Stimulated activated CD4-positive, alpha-beta T cell treated with anti-CD3 and anti-CD28 coated beads, Interleukin-4, amount 100 ng/mL, for 24 hours (primary cell): ENCODE measurements at places on chromosomes 2 and 18.
A peak's percentile ranks its signal among the peaks of the same experiment; 100 is the strongest.

- no peak for DNase-seq
Observed at GRCh38 chr2:218961651-218962570, 2.4 kb downstream of the CDK5R2 start.

DNA sequence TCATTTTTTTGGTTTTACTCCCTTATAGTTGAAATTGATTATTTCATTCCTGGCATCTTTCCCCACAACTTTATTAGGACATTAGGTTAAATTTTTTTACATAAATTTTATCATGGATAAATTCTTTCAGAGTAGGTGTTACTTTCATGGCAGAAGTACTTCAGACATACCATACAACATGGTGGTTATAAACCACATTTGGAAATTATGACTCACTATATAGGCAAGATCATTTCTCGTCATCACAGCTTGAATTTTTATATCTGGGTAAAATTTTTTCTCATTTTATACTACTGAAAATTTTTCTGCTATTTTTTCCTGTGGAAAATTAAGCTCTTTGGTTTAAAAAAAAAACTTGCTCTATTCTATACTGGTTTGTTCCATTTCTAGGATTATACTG lies 111.9 kb upstream of the COL5A2 start:
- no peak for DNase-seq

- DNase-seq, result no peak
Observed at GRCh38 chr2:207914716-207915115, 110.6 kb downstream of the PLEKHM3 start.

DNA sequence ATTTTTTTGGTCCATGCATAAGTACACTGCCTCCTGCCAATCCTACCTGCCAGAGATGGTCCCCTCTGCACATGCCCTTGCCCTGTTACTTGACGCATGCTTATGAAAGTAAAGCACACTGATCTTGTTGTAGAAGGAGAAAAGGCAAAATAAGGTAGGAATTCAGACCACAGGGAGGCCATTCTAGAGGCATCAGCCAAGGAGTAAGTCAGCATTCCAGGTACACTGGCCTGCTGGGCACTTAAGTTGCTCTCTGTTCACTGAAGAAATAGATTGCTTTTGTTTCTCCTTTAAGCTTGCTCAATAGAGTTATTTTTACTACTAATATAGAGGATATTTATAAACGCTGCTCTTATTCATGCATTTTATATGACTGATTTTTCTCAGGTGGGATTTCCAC lies 604.4 kb downstream of the TDRD15 start:
- no peak for DNase-seq

- no peak for DNase-seq
Observed at GRCh38 chr2:23475036-23475435, 90.1 kb downstream of the KLHL29 start.

DNA sequence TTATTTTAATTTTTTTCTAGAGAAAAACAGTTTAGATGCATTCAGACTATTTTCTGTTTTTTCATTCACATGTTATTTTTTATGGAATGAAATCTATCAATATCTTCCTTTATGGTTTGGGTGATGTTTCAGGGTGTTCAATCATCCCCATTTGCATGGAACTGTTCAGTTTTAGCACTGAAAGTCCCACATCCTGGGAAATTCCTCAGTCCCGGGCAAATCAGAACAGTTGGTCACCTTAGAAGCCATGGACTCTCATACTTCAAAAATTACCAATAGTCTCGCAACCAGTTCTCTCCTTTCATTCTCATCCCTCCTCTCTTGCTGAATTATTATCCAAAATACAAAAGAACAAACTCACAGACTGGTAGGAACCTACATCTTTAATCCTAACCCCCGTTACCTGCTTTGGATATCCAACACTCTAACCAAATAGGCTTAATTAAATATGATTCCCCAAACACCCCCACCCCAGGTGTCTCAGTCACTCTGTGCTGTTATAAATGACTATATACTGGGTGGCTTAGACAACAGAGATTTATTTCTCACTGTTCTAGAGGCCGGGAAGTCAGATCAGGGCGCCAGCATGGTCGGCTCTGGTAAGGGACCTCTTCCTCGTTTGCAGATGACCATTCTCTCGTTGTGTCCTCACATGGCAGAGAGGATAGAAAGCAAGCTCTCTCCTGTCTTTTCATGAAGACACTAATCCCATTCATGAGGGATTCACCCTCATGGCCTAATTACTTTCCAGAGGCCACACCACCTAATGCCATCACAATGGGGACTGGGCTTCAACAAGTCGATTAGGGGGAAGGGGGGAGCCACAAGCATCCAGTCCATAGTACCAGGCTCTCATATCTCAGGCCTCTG lies 57.7 kb upstream of the SLC1A4 start:
- no peak for DNase-seq

DNA sequence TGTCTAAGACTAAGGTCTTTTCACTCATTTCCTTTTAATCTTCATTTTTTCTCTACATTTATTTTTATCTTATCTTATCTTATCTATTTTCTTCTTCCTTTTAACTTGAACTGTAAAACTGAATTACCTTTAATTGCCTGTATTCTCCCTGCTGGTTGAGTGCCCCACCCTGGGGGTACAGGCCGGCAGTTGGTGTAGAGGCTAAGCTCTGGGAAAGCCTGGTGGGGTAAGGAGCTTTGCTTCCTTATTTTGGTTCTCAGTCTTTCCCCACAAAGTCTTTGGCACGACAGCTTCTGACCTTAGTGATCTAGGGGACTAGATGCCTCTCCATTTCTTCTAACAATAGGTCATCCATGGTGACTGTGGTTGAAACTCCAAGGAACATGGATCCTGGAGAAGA lies 26.8 kb upstream of the HAAO start:
- DNase-seq, result no peak

- DNase-seq, result no peak
Observed at GRCh38 chr2:163345795-163346573, 389.8 kb downstream of the FIGN start.

DNA sequence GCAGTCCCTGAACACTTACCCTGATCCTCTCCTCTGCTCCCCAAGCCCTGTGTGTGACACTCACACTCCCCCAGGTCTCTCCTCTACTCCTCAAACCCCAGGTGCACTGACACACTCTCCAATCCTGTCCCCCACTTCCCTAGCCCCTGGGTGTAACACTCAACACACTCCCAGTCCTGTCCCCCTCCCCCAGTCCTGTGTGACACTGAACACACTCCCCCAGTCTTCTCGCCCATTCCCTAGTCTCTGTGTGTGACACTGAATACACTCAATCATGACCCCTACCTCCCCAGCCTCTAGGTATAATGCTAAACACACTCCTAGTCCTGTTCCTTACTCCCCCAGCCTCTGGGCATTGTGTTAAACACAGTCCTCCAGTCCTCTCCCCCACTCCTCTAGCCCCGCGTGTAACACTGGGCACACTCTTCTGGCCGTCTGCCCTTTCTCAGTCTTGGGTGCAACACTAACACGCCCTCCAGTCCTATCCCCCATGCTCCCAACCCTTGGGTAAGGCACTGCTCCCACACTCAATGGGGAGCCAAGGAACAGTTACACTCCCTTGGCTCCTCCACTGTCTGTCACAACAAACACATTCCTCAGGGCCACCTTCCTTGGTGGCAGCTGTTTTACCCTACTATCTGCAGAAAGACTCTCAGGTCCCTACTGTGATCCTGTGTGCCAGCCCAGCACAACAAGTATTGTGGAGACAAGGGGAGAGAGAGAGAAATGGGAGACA lies 82.5 kb upstream of the PKDCC start:
- DNase-seq, result no peak

DNA sequence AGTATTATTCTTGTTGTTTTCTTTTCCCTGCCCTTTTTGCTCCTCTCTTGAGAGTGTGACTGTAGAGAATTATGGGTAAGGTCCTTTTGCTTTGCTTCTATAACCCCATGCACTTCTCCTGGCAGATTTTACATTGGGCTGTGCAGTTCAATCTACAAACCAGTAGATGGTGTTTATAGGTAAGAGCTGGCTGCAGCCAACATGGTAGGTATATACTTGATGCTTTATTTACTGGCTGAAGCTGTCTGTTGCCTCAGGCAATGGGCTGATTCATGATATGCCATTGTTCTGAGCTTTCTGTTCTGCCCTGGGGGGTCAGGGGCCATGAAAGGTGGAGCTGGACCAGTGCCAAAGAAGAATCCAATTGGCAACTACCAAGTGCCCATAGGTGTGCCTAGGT lies 48.3 kb upstream of the MYL1 start:
- no peak for DNase-seq

DNA sequence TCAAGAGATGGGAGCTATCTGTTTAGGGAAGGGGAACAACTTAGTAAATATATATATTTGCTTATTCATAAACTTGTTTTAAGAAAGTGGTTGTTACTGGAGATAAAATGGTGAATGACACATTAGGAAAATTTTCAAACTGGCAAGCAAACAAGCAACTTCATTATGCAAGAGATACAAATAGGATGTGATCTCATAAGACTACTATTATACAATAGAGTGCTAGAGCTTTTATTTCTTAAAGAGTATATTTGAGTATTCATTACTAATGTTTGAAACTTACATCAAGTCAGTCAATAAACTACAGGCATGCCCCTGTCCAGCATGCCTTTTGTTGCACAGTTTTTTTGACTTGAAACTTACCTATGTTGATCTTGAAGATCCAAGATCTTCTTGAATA lies 355.2 kb upstream of the KCNJ3 start:
- DNase-seq, result no peak

GRCh38 chr18:21991886-21992285 lies 177.5 kb upstream of the GATA6 start:
- no peak for DNase-seq

DNA sequence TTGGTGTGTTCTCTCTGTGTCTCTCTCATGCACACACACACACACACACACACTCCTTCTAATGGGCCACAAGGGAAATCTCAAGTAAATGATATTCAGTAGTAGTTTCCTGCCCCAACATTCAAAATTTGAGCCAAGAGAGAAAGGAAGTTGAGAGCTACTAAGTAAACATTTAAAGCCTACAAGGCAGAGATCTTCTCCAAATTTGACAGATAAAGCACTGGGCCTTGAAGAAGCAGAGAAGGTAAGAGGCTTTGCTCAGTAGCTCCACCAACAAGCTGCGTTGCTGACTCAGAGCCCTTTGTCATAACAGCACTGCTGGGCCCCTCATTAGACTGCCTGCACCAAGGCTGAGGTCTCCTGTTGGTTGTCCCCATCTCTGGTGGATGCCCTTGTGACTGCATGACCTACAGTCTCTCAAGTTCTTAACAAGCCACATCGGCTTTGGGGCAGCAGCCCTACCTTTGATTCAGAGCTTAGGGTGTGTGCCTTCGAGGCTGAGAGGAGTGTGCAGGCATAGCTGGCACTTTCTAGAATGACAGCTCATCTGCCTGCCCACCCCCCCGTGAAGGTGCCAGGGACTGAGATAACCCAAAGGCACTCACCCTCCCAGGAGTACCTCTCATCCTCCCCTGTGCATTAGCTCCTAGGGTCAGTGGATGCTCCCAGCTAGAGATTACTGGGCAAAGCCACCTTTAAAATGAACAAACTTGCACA lies 32.3 kb upstream of the NEB start:
- DNase-seq, result peak; percentile 18

GRCh38 chr18:71442731-71443141 lies 1101.4 kb downstream of the CBLN2 start:
- no peak for DNase-seq

DNA sequence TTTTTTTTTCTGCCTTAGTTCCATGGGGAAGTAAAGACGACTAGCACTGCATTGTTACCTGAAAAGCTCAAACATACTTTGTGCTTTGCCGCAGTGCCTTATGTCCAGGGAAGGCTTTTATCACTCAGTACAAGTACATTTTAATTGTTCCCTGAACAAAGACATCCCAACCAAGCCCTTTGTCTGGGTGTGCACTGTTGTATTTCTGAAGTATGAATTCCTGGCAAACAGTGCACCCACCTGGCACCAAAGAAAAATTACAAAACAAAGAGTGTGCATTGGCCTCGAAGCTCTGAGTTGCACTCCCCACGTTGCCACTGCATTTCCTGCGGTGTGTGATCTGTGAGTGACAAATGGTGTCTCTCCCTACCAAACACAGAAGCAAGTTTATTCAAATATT lies 858.5 kb upstream of the PIK3C3 start:
- DNase-seq, result no peak

DNA sequence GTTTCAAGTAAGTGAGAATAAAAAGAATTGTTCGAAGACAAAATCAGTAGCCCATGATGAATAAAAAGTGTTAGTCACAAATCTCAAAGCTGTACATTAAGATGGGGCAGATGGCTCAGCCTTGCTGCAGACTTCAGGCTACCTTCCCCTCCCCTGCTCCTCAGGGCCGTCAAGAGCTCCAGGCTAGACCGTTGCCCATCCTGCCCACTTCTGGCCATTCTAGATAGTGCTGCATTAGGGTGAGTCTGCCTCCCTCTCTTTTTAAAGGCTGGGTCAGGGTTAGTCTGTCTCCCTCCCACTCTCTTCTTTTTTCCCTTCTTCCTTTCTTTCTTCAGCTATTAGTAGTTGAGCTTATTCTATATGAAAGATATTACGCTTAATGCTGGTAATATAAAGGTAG lies 86.0 kb downstream of the MAPRE2 start:
- DNase-seq, result no peak

GRCh38 chr2:203949228-203949627 lies 12.7 kb downstream of the ICOS start:
- no peak for DNase-seq
